ENCODE measurements at places on chromosomes 6 and 20.

DNA sequence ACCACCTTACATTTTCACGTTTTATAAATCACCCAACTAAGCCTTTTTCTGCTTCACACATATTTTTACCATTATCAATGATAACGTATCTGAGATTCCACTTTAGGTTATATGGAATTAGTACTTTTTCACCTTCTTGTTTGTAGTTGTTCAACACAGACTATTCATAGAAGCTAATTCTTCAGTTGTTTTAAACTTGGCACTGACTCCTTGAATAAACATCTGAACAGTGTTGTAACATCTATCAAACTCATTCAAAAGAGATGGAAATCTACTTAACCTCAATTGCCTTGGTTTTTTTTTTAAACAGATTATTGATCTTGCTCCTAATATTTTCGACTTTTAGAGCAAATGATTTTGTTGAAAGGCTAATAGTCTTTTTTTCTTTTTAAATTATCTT lies 34.2 kb downstream of the PTPRA start:
- ATAC-seq, result no peak

- no peak for ATAC-seq
Measured at GRCh38 chr20:4835244-4836177, 113.8 kb downstream of the PRND start.

GRCh38 chr6:13284646-13285045 lies 43.7 kb downstream of the TBC1D7 start:
- ATAC-seq, result no peak

- ATAC-seq, result no peak
Measured at GRCh38 chr6:15266423-15266996, 20.6 kb downstream of the JARID2 start.

DNA sequence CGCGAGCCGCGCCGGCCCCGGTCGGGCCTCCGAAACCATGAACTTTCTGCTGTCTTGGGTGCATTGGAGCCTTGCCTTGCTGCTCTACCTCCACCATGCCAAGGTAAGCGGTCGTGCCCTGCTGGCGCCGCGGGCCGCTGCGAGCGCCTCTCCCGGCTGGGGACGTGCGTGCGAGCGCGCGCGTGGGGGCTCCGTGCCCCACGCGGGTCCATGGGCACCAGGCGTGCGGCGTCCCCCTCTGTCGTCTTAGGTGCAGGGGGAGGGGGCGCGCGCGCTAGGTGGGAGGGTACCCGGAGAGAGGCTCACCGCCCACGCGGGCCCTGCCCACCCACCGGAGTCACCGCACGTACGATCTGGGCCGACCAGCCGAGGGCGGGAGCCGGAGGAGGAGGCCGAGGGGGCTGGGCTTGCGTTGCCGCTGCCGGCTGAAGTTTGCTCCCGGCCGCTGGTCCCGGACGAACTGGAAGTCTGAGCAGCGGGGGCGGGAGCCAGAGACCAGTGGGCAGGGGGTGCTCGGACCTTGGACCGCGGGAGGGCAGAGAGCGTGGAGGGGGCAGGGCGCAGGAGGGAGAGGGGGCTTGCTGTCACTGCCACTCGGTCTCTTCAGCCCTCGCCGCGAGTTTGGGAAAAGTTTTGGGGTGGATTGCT lies 1.3 kb downstream of the VEGFA start:
- ATAC-seq, result peak; percentile 22

DNA sequence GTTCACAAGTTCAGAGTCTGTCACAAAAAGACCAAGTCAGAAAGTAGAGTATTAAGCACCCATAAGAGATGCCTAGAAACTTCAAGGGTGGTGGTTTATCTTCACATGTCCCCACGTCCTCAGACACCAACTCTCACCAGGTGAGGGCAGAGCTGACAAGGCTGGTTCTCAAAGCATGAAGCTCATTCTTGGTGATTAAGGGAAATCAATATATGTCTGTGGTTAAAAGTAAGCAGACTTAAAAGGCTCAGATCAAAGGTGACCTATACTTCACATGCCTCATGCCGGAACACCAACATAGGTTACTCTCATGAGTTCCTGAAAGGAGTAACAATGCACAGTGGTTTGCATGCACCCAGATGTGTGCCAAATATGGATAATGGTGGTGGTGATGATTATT lies 27.0 kb downstream of the IL17A start:
- no peak for ATAC-seq

- ATAC-seq, result no peak
Measured at GRCh38 chr6:150492941-150493340, 106.7 kb upstream of the PLEKHG1 start.

- no peak for ATAC-seq
Measured at GRCh38 chr6:121216928-121217327, 117.4 kb downstream of the TBC1D32 start.

DNA sequence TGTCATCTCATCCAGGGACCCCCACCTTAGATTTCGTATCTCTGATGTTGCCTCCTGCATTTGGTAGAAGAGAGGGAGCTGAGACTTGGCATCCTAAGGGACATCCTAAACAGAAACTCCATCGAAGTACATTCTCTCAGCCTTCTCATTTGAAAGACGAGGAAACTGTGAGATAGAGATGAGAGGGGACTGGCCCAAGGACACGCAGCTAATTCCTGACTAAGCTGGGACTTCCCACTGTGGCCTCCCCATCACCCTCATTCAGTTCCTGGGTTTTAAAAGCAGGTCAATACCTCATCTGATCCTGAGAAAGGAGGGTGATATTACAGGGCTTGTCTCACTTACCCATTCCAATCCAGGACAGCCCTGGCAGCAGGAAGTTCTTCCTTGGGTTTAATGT lies 855 bp upstream of the WFDC5 start:
- no peak for ATAC-seq

GRCh38 chr6:128525406-128525805 lies 5.0 kb upstream of the PTPRK start:
- no peak for ATAC-seq

GRCh38 chr6:101231606-101232235 lies 161.8 kb upstream of the GRIK2 start:
- no peak for ATAC-seq

DNA sequence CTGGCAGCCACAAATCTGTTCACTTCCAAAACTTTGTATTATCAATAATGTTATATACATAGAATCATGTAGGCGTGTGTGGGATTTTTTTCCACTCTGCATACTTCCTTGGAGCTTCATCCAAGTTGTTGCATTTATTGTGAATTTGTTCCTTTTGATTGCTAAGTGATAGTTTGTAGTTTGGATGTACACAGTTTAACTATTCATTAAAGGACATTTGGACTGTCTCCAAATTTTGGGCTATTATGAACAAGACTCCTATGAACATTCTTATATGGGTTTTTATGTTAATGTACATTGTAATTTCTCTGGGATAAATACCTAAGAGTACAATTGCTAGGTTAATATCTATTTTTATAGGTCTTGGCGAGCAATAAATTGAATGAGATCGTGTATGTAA lies 36.2 kb upstream of the GCNT2 start:
- ATAC-seq, result no peak

- no peak for ATAC-seq
Measured at GRCh38 chr6:148263010-148263409, 79.6 kb upstream of the SASH1 start.

DNA sequence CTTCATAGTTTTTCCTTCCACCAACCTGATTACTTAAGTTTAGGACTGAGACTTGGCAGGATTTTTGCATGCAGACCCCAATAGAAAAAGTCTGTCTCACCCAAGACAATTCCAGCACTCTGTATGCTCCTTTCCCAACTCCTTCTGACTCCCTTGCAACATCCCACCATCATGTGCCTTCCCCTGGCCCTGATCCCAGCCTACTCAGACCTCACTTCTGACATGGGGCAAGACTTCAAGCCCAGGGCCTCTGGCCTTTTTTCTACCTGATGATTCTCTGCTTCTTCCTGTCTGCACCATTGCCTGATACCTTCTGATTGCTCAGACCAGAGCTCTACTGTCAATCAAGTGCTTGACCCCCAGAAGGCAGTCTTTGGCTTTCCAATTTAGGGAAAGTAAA lies 96.6 kb downstream of the HAO1 start:
- no peak for ATAC-seq

- ATAC-seq, result peak; percentile 29
Measured at GRCh38 chr6:161169035-161169434, 104.8 kb downstream of the AGPAT4 start.

DNA sequence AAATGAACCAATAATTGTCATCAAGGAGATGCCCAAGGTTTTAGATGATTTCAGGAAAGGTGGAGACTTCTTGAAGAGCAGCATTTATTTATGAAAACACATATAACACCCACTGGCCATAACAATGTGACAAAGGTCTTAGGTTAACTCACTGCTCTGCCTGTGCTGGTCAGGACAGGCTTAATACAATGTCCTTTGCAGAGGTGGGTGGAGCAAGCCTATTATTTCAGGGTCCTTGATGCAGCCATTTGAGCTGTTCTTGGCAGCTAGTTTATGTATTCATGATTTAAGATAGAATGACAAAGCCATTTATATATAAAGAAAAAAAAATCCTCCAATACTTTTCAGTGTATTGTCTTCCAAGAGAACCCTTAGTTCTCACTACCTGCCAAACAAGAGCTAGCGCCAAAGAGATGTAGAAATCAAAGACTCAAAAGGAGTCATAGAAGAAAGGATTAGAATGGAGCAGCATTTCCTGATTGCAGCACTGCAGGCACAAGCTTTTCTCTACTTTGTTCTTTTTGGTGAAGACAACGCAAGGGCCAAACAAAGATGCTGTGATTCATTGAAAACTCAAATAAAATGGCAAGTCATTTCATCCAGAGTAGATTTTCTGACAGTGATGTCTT lies 124.3 kb upstream of the TSHZ2 start:
- no peak for ATAC-seq

GRCh38 chr6:111614833-111615582 lies 9.3 kb upstream of the TRAF3IP2 start:
- ATAC-seq, result no peak

GRCh38 chr6:12903246-12903645 lies 186.7 kb downstream of the PHACTR1 start:
- no peak for ATAC-seq

DNA sequence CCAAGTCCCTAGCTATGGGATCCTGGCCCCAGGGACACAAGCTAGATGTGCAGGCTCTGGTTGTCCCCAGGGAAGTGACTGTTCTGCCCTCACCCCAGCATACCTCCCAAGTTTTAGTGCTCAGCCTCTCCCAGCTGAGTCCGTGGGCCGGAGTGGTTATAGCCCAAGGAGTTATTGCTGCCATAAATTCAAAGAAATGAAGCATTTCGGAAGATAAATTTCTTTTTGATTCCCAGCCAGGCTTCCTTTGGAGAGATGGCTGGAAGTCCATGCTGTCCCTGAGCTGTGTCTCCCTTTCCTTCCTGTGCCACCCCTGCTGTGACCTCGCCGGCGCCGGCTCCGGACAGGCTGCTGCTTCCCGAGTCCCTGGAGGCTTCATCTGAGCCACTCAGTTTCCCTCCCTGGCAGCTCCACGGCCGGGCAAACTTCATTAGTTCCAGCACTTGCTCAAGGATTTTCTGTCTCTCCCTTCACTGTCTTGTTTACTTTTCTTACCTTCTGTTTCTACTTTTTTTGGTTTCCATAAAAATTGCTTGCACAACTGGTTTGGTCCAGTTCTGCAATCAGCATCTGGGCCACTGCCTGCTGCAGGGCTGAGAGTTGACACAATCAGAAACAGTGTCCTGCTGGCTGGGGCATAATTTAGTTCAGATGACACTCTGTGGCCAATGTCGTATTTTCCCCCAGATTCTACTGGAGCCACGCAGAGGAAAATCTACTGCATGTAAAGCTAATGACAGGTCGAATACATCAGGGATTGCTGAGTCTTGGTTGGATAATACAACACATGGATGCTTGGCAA lies 225.5 kb downstream of the SYNDIG1 start:
- no peak for ATAC-seq

DNA sequence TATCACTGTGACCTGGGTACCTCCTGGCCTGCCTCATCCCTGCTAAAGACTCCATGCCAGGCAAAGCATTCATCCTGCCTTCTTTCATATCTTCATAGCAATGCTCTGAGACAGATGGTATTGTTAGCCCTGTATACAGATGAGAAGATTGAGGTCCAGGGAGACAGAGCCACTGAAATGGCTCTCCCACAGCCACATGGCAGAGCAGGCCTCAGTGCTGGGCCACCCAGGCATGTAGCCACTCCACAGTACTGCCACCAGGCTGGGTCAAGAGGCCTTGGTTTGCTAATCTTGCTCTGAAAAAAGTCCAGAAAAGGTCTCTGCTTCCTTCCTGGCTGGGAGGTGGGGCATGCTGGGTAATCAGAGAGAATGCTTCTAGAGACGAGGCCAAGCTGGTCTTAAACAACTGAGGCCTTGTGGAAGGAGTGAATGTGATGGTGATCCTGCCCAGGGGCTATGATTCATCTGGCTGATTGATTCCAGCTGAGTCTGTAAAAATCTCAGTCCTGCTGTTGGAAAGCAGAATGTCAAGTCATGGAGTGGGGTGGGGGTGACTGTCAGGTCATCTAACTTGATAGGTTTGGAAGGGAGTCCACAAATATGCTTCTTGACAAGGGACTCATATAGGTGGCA lies 29.8 kb downstream of the HM13 start:
- ATAC-seq, result peak; percentile 88

DNA sequence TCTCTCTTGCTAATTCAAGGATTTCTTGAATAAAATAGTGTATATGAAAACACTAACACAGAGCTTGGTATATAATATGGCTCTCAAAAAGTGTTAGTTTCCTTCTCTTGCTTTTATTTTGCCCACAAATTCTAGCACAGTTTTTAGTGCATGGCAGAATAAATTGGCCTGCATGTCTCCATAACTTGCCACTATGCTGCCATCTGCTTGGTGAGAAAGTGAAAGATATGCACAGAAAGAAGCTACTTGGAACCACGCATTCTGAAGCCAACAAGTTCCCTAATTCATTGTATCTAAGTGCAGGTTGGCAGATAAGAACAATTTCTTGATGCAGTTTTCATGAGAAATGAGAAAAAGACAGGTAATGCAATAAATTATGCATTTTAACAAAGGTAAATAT lies 101.2 kb downstream of the EPHA7 start:
- no peak for ATAC-seq

DNA sequence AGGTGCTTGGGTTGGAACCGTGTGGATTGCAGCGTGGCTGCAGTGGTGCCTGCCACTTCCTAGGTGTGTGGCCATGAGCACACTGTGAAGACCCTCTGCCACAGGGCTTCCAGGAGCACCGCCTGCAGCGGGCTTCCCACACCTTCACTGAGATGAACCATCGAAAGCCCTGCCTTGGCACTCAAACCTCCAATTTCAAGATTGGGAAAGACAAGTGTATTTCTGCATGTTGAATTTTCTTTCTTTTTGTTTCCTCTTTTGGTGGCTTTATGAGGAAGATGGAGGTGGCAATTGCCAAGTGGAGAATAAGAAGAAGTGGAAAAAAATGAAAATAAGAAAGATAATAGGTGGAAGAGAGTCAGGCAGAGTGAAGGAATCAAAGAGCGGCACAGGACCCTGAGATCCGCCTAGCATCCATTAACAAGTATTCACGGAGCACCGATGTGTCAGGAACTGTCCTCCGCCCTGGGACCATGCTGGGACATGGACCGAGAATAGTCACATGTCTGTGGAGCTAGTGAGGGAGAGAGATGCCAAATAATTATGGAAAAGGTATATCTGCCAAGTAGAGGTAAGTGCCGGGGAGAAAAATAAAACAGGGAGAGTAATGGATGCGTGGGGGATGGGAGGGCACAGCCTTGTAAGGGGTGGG lies 159.9 kb downstream of the BCAS1 start:
- ATAC-seq, result no peak

All from SK-N-SH treated with all-trans-retinoic acid at 6 μM for 48 hours (cell line).